AG04449 (cell line): ENCODE measurements at places on chromosomes 11 and 22.

DNA sequence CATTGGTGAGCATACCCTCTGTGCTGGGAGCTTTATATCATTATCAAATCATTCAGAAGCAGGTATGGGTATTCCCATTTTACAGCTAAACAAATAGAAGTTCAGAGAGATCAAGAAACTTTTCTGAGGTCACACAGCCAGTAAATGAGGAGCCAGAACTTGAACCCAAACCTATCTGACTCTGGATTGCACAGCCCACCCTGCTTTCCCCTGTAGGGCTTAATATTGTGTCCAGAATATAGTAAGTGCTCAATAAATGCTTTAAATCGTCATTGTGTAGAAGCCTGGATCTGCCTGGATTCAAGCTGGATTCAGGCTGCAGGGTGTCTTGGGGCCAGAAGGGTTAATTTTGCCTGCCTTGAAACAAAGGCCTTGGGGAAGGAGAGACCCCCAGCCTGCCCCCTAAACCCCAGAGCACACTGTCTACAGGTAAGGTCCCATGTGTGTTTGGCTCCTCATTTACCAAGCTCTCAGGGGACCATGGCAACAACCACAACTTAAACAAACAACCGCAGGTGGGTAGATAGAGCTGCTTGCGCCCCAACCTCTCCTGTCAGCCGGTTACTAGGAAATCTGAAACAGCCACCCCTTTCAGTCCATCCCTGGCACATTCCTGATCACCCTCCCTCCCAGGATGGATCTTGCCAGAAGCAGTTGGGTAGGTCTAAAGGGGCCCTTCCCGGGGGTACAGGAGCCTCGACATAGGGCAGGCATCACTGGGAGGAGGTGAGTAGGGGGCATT lies 3.0 kb upstream of the SEC14L3 start:
- DNase-seq = no peak

DNA sequence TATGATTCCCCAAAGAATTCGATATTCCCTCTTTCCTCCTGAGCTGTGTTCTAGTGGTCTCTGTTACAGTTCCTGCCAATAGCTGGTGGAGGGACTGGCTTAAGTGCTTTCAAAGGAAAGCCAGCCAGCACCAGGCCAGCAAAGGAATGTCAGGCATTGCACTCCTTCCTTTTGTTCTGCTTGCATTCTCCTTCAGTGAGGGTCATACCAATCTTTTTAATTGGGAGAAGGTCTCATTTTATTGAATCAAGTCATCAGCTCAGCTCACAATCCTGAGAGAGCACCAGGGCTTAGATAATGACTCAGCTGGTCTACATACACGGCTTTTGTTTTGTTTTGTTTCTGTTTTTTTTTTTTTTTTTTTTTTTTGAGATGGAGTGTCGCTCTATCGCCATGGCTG lies 222.9 kb downstream of the NAV2 start:
- DNase-seq = no peak

GRCh38 chr22:37277384-37277783 lies 4.9 kb upstream of the CYTH4 start:
- DNase-seq = no peak

DNA sequence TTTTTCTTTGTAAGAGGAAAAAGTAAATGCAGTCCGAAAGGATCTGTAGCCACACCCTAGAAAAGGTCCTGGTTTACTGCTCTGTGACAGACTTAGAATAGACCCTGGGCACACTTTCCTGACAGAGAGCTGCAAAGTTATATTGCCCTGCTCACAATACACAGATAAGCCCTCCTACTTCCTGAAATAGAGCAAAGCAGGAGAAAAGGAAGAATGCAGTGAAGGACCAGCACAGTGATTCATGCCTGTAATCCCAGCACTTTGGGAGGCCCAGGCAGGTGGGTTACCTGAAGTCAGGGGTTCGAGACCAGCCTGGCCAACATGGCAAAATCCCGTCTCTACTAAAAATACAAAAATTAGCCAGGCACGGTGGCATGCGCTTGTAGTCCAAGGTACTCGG lies 2.2 kb downstream of the CYB561A3 start:
- DNase-seq = no peak

GRCh38 chr22:31958625-31959239 lies 14.4 kb downstream of the YWHAH start:
- DNase-seq = no peak

DNA sequence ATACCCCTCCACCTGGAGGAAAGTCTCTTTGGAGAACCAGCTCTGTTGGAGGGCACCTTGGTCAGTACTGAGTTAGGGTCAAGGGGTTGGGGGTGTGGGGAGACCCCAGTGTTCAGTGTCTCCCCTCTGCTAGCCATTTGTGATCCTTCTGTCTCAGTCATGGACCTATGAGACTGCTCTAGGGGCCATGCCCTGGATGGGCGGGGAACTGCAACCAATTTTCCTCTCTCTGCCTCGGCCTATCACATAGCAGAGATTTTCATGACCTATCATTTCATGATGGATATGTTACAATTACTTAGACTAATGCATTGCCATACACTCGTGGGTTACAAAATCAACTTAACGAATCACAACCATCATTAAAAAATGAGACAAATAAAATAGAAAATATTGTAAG lies 7.4 kb downstream of the OTOG start:
- no peak for DNase-seq

- DNase-seq = peak; percentile 41
Observed at GRCh38 chr11:31645747-31646146, 136.2 kb downstream of the ELP4 start.

GRCh38 chr22:46892866-46893265 lies 130.4 kb downstream of the TBC1D22A start:
- no peak for DNase-seq

GRCh38 chr11:29962243-29962642 lies 54.6 kb downstream of the KCNA4 start:
- DNase-seq = no peak

DNA sequence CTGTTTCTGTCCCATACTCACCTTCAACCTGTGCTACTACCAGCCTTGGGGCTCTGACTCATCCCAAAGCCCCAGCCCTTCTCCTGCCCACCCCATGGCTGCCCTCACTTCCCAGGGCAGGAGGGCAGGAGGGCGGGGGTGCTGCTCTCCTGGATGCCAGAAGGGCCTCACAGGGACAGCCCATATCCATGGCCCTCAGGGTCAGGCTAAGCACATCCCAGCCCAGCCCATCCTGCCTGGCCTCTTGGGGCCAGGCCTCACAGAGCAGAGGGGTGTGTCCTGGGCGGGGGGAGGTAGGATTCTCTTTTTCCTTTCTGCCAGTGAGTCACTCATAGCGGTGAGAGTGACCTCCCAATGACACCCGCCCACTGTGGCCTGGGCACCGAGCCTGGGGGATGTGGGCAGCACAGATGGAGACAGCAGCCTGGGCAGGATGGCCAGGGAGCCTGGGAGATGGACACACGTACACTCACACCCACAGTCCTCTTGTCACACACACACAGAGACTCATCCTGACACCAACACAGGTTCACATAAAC lies 2.4 kb downstream of the LTBP3 start:
- DNase-seq = no peak

DNA sequence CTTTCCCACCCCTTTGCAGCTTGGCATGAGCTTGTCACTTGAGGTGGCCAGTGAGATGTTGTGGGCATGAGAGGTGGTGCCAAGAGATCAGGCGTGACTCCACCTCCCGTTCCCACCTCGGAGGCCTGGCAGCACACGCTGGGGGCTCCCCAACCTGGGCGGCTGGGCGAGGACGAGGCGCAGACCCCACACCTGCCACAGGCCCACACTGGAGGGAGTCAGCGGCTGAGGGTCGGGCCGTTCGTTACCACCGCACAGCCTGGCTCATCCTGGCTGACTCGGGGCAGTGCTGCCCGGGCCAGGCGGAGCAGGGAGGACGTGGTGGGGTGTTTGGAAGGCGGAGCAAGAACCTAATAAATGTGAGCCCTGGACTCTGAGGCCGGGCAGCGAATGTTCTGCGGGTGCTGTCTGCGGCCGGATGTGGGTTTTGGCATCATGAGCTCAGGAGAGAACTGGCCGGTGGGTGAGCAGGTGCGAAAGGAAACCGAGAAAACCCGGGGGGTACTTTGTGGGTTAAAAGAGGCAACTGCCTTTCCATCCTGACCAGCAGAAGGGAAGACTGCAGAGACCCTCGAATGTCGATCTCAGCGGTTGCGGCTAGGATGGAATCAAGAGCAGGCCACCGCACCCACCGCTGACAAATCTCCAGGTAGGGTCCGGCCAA lies 10.2 kb upstream of the IFITM3 start:
- no peak for DNase-seq

GRCh38 chr22:38489561-38490145 lies 16.5 kb downstream of the DDX17 start:
- DNase-seq = no peak

DNA sequence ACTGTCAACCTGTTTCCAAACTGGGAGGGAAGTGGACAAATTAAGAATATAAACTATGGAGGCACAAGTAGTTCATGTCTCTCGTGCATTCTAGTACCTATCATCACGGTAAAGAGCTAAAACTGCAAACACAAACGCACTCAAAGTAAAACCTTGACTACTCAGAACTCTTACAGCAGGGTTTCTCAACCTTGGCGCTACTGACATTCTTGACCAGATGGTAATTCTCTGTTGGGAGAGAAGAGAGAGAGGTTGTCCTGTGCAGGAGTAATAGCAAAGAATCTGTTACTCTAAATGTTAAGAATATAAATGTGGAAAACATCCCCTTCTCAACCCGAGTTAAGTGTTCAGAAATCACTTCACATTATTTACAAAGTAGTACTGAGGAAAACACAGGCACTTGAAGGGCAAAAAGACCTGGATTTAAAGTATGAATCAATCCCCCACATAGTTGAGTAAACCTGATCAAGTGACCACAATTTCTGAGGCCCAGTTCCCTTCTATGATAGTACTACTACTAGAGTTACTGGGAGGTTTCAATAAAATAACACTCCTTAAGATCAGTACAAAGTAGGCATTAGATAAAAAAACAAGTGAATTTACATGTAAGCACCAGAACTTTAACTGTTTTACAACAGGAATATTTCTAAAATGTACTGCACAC lies 73.1 kb upstream of the ARHGAP32 start:
- no peak for DNase-seq

GRCh38 chr11:117384045-117384444 lies 56.4 kb downstream of the CEP164 start:
- peak; percentile 77 for DNase-seq

- no peak for DNase-seq
Observed at GRCh38 chr22:32859743-32860142, 58.2 kb downstream of the TIMP3 start.

DNA sequence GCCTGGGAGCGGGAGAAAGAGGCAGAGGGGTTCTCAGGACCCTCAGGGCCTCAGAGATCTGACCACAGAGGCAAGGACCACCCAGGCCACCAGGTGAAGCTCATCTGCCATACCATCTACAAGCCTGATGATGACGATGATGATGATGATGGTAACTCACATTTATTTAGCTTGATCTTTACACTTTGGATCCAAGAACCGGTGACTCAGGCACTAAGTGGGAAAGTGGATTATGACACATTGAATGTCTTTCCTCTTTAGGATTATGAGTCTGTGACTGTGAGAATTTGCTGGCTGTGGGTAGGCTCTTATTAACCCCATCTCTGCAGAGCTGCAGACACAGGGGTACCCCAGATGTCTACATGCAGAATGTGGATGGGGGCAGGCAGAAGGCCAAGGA lies 110.3 kb downstream of the DSCAML1 start:
- DNase-seq = no peak

DNA sequence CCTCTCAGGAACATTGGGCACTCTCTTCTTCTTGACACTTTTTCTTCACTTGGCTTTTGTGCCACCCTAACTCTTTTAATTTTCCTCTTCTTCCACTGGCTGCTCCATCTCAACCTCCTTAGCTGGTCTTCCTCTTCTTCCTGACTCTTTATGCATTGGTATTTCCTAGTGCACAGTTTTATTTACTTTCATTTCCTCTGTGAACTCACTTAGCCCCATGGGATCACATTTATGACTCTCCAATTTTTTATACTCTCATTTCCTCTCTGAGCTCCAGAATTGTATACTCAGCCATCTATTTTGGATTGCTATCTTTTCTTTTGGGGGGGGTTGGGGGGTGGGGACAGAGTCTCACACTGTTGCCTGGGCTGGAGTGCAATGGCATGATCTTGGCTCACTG lies 38.5 kb upstream of the LARGE1 start:
- no peak for DNase-seq

- DNase-seq = no peak
Observed at GRCh38 chr11:70323806-70324205, 53.3 kb downstream of the PPFIA1 start.

DNA sequence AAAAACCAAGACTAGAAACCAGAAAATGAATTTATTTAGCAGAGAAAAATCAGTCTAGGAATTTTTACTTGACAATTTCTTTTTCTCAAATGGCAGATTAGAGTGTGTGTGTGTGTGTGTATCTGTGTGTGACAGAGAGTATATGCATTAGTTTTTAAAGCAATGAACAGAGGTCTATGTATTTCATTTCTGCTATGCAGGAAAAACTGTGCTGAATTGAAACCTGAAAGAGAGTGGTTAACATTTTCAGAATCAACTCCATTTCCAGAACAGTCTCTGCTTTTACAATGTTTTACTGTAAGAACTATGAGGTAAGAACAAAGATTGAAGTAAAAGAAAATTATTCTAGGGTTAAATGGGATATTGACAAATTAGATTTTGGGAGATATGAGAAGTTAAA lies 114.8 kb downstream of the GRM5 start:
- DNase-seq = no peak

- DNase-seq = no peak
Observed at GRCh38 chr11:72831521-72832300, 17.5 kb downstream of the ATG16L2 start.

DNA sequence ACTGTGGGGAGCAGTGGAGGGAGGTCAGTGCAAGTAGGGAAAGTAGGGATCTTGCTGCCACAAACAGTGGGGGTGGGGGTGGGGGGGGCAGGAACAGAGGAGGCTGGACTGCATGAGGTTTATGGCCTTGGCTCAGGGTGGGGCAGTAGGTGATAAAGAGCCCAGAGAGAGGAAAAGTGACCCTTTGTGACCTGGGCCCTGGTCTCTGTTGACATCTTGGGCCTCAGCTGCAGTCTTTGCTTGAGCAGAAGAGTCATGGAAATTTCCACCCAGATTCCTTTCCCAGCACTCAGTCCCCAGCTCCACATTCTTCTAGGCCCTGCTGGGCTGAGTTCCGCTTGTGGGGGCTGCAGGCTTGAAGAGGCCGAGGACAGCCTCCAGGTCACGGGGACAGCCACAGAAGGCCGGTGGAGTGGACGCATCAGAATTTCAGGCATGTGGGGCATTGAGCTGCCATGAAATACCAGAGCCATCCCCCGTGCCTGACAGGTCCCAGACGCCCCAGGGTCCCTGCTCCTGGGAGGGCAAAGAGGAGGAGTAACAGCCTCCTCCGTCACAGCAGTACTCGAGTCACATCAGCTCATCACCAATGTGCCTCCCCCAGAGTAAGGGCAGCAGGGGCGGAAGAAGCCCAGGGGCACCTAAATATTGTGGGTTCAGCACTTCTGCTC lies 9.7 kb upstream of the MALAT1 start:
- peak; percentile 84 for DNase-seq

DNA sequence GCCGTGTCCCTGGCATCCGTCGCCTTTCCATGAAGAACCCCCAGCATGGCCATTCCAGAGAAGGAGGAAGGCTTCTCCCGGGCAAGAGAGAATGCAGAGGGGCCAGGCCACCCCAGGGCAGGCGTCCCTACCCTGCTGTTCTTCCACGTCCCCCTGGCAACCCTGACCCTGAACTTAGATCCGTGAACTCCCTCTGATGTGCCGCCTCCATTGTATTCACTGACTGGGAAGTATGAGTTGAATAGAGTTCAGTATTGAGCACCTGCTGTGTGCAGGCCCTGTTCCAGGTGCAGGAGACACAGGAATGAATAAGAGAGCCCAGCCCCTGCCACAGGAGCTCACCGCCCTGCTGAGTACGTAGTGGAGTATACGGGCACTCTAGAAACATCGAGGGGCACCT lies 29.1 kb upstream of the RELT start:
- DNase-seq = no peak
